GM10248 (cell line): ENCODE measurements at places on chromosomes 3 and 15.
A peak's percentile ranks its signal among the peaks of the same experiment; 100 is the strongest.

GRCh38 chr3:4935347-4935746, 43.9 kb upstream of the BHLHE40 start:
- DNase-seq = no peak

GRCh38 chr3:20773320-20773984, 587.4 kb upstream of the SGO1 start:
- no peak for DNase-seq

- no peak for DNase-seq
Measured at GRCh38 chr3:60913474-60913873, 337.8 kb downstream of the FHIT start.

- DNase-seq = no peak
Measured at GRCh38 chr3:56476771-56477170, 8.5 kb upstream of the ERC2 start.

DNA sequence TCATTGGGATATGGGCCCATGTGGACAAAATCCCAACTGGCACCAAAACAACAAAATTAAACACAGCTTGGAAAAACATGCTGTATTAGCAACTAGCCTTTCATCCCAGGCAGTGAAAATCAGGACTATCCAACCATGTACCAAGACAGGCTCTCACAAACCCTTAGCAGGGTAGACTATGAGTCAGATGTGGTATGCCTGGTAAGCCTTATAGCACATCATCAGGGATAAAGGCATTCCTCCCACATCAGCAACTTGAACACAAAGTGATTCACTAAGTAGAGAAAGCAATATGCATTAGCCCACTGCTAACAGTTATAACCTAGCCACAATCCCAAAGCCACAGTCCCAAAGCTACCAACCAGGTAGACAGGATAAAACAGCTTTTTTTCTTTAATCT, 8.0 kb downstream of the CEP152 start:
- DNase-seq = no peak

GRCh38 chr3:196311-197148, at the start of gene CHL1:
Gene CHL1, plus strand, starts transcription at chr3:196763. Its CDS starts 123,014 bp downstream, at chr3:319777.
- peak; percentile 17 for DNase-seq

- no peak for DNase-seq
Measured at GRCh38 chr15:93469994-93470393, 381.0 kb upstream of the RGMA start.

DNA sequence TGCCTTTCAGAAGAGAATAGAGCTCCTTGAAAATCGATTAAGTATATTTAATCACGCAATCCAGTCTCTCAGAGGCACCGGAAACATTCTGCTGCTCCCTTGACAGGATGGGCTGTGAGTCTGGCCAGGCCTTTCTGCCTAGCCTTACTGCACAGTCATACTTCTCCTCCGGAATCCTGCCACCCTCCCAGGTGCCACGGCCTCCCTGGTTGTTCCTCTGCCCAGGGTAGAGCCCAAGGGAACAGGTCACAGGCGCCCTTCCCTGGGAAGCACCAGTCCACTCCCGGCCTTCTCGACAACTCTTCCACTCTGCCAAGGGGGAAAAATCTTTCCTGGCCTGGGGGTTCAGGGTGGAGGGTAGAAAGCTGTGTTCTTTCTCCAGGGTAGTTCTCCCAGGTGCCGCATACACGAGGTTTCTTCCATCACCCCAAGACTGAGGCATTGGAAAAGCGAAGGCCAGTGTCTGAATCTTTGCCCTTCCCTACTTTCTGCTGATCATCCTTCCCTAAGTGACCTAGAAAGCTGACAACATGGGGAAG, 17.4 kb upstream of the SYNM start:
- DNase-seq = no peak

DNA sequence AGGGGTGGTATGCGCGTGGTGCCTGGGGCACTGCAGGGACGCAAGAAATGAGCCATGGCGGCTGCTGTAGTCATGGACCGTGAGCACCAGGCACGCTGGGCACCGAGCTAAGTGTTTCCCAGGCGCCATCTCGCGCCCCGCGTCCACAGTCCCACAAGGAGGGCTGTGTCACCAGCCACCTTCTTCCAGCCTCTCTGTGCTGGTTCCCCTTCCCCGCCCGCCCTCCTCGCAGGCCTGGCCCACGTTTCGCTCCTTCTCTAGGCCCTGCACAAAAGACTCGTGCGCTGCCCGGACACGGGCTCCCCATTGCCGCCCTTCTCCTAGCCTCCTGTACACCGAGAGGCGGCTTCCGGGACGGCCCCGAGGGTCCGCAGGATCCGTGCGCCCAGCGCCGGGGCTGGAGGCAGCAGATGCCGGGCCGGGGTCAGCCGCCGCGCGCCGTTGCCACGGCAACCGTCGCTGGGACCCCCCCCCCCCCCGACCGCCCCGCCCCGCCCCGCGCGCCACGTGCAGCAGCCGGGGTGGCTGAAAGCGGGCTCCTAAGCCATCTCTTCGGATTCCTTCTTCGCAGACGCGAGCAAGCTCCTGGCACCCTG, 113.4 kb downstream of the SRGAP3 start:
- no peak for DNase-seq

- no peak for DNase-seq
Measured at GRCh38 chr15:101382544-101382943, 87.5 kb upstream of the SNRPA1 start.

GRCh38 chr15:75416584-75416983, 34.9 kb downstream of the SIN3A start:
- no peak for DNase-seq

- no peak for DNase-seq
Measured at GRCh38 chr15:58686286-58686685, 63.2 kb downstream of the ADAM10 start.

- no peak for DNase-seq
Measured at GRCh38 chr15:29018995-29019976, 133.5 kb downstream of the APBA2 start.

GRCh38 chr3:36740787-36741186, 23.6 kb downstream of the DCLK3 start:
- DNase-seq = no peak
